Thoracic aorta endothelial cell (primary cell): ENCODE measurements at places on chromosomes 13 and 19. TPM values are rescaled to one million over a fixed set of nuclear protein-coding genes. Genes with fewer than 3 reads are reported as not detected.

UQCR11 gene
- total RNA-seq = 32.0 and 34.7 TPM in 2 replicates

NOTCH3 gene
- 0.22 and 0.80 TPM in 2 replicates for total RNA-seq

IZUMO2 gene
- not detected in 2 replicates for total RNA-seq

TBXA2R gene
- total RNA-seq = 1.3 and 1.9 TPM in 2 replicates

IQCN gene
- total RNA-seq = 0.22 and 0.40 TPM in 2 replicates

COL4A1 gene
- 207 and 353 TPM in 2 replicates for total RNA-seq

CGB8 gene
- not detected in 2 replicates for total RNA-seq

RAB8A gene
- total RNA-seq = 77.3 and 94.0 TPM in 2 replicates

GNG8 gene
- not detected in 2 replicates for total RNA-seq

ZNF66 gene
- total RNA-seq = 6.0 and 6.4 TPM in 2 replicates

TEX101 gene
- total RNA-seq = not detected in 2 replicates

EDNRB gene
- total RNA-seq = 0.22 and 1.7 TPM in 2 replicates

GJB2 gene
- total RNA-seq = not detected in 2 replicates

OR7D2 gene
- total RNA-seq = 0.22 and 0.27 TPM in 2 replicates

PTH2 gene
- total RNA-seq = not detected in 2 replicates

ZMYM2 gene
- 77.4 and 79.9 TPM in 2 replicates for total RNA-seq

MARCHF2 gene
- total RNA-seq = 56.3 and 64.6 TPM in 2 replicates

ELSPBP1 gene
- not detected in 2 replicates for total RNA-seq

PLIN4 gene
- total RNA-seq = under 0.01 TPM in 1 of 2 replicates, not detected in the other

ZNF556 gene
- total RNA-seq = not detected in 2 replicates

PLVAP gene
- 2.5 and 3.6 TPM in 2 replicates for total RNA-seq

TPTE2 gene
- not detected in 2 replicates for total RNA-seq

CD70 gene
- total RNA-seq = not detected in 2 replicates

HSD11B1L gene
- total RNA-seq = 3.2 and 3.5 TPM in 2 replicates

CYP4F2 gene
- total RNA-seq = not detected in 2 replicates

NLRP4 gene
- total RNA-seq = not detected in 2 replicates

ZNF382 gene
- total RNA-seq = 6.5 and 6.9 TPM in 2 replicates
